Stimulated activated CD8-positive, alpha-beta memory T cell treated with anti-CD3 and anti-CD28 coated beads, Interleukin-7, amount 100 ng/mL, for 4 hours (primary cell): ENCODE measurements at places on chromosomes 16 and 17.

DNA sequence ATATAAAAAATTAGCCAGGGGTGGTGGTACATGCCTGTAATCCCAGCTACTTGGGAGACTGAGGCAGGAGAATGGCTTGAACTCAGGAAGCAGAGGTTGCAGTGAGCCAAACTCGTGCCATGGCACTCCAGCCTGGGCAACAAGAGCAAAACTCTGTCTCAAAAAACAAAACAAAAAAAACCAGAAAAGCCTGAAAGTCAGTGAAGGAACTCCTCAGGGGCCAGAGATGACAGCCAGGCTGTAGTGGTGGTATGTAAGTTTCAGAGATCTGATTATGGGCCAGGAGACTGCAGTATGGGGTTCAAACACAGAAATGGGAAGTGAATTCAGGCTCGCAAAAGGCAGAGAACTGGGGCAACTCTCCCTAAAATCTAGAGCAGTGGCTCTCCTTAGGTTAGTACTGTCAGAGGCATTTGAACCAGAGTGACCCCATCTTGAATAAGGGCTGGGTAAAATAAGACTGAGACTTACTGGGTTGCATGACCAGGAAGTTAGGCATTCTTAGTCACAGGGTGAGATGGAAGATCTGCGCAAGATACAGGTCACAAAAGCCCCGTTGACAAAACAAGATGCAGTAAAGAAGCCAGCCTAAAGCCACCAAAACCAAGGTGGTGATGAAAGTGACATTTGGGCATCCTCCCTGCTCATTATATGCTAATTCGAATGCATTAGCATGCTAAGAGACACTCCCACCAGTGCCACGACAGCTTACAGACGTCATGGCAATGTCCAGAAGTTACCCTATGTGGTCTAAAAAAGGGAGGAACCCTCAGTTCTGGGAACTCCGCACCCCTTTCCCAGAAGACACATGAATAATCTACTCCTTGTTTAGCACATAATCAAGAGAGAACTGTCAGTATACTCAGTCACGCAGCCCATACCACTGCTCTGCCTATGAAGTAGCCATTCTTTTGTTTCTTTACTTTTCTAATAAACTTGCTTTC is 120.2 kb upstream of the XYLT1 start:
- DNase-seq: peak; percentile 50

DNA sequence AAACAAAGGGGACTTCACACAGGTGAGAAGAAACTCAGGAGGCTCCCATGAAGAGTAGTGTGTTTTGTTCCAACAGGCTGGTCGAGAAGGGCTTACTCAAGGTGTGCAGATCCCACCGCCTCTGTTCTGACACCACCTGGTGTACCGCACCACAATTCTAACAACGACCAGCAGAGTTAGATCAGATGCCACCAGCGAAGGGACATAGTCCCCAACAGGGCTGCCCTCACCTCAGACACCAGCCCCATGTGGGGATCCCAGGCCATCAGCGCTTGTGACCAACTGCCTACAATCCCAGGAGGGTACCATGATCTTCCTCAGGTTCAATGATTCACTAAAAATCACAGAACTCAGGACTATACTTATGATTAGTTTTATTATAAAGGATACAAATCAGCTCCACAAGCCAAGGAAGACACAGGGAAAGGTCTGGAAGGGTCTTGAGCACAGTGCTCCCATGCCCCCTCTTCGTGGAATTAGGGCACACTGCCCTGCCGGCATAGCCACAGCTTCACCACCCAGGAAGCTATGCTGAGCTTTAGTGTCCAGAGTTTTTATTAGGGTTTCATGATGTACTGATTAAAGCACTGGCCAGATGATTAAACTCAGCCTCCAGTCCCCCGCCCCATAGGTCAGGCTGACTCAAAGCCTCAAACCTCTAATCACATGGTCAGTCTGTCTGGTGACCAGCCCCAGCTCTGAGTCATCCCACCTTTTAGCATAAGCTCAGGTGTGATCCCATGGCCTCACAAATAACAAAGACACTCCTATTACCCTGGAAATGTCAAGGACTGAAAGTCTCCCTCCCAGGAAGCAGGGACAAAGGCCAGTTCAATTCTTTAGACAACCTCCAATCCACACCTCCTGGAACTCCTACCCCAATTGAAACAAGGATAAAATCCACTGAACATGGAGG is 26.0 kb downstream of the TRIM25 start:
- DNase-seq: no peak

GRCh38 chr17:66691644-66692420 is 143.1 kb upstream of the CACNG5 start:
- DNase-seq: no peak

- no peak for DNase-seq
These were observed 78.8 kb downstream of the GNAO1 start for GRCh38 chr16:56269811-56270684.

GRCh38 chr17:33377837-33378595 is 84.9 kb upstream of the ASIC2 start:
- no peak for DNase-seq

- peak; percentile 19 for DNase-seq
These were observed 1.7 kb downstream of the ARHGAP27 start for GRCh38 chr17:45430738-45431530.

- DNase-seq: no peak
These were observed 4.7 kb upstream of the PIK3R6 start for GRCh38 chr17:8872036-8872704.

- DNase-seq: no peak
These were observed 3.4 kb upstream of the KSR1 start for GRCh38 chr17:27452828-27453227.

- no peak for DNase-seq
These were observed 10.8 kb upstream of the WSCD1 start for GRCh38 chr17:6059406-6059805.

GRCh38 chr17:49219987-49220386 is 9.5 kb downstream of the ABI3 start:
- no peak for DNase-seq

DNA sequence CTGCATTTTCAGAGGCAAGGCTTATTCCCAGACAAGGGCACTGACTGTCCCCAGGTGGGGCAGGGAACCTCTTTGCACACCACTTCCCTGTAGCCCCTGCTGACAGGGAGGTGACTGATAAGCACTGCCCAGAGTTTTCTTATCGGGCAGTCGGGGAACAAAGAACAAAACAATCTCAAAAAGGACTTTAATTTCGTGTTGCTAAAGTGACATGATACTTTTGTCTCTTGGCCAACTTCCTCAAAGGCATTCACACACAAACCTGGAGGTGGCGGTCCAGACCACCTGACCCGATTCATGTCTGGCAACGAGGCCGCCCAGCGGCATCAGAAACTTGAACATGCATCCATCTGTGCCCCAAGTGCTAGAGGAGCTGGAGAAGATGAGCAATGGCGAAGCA is 28.9 kb downstream of the ZDHHC7 start:
- DNase-seq: no peak

- DNase-seq: peak; percentile 66
These were observed 45.6 kb downstream of the PRMT7 start for GRCh38 chr16:68356249-68356918.

- DNase-seq: no peak
These were observed 1570.0 kb upstream of the GOT2 start for GRCh38 chr16:60304066-60304465.

DNA sequence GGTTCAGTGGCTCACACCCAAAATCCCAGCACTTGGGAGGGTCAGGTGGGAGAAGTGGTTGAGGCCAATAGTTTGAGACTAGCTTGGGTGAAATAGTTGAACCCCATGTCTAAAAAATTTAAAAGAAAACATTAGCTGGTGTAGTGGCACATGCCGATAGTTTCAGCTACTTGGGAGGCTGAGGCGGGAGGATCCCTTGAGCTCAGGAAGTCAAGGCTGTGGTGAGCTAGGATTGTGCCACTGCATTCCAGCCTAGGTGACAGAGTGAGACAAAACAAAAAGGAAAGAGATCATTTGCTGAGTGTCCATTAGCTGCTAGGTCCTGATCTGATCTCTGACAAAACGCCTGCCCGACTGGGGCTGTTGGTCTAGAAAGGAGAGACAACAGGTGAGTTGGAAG is 14.1 kb upstream of the DBNDD1 start:
- DNase-seq: no peak

- no peak for DNase-seq
These were observed 30.2 kb upstream of the ZFPM1 start for GRCh38 chr16:88422733-88423447.

- DNase-seq: no peak
These were observed 6.8 kb downstream of the CD300E start for GRCh38 chr17:74616696-74617095.

DNA sequence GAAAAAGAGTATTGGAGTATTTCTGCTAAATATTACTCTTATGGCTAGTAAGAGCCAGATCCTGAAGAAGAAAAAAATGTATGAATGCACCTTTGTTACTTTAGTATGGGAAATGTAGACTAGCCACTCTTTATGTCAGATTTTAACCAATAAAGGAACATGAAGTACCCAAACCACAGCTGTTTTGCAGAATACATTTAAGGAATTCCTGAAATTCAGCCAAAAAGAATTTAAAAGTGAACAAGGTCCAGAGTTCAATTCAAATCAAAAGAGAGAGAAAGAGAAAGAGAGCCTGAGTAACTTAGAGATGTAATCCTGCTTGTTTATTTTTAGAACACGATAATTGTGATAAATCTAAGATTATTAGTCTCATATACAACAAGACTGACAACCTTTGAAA is 1.2 kb downstream of the KCNJ16 start:
- DNase-seq: no peak

DNA sequence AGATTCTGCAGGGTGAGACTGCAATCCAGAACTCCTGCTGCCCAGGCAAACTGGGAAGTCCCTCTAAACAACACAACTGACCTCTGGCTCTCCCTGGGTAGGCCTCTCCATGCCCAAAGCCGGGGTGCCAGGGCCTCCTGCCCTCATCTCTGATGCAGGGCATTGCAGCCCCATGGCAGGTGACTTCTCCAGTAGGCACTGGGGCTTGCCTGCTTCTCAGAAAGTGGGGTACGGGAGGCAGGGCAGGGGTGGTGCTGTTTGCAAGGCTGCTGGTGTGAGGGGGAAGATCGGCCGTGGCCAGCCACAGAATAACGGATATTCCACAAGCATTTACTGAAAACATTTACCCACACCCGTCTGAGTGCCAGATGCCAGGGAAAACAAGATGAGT is 4.1 kb upstream of the GPRC5C start:
- no peak for DNase-seq

- DNase-seq: no peak
These were observed 1.3 kb downstream of the PFN1 start for GRCh38 chr17:4947010-4947410.

DNA sequence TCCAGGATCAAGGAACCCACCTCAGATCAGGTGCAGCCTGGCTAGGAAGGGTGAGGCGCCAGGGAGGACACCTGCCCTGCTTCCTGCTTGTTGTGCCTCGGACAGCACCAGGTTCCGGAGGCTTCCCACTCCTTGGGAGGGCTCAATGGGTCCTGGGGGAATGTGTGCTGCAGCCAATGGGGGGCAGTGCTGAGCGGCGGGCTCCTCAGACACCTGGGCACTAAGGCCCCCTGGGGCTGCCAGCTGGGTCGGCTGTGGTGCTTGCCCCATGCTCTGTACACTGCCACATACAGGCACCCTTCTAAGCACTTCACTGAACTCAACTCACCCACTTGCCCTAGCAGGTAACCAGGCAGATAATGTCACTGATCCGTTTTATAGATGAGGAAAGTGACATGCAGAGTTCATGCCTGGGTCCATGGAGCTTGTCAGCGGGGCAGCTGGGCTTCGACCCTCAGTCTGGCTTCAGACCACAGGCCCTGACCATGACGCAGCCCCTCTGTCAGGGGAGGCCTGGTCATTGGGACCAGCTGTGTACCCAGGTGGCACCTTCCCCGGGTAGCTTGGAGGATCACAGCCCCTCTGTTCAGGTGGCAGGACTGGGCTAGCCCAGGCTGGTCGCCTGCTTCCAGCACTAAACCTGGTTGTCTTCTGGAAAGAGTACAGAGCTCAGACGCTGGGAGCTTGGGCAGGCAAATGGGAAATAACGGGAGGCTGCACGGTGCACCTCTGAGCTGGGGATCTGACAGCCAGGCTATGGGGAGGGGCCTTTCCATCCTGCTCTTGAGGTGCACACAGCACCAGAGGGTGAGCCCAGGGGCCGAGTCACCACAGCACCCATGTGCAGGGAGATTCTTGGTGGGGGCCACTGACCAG is 8.2 kb downstream of the FN3K start:
- DNase-seq: no peak

- no peak for DNase-seq
These were observed 88.2 kb downstream of the IRX5 start for GRCh38 chr16:55018881-55019280.

DNA sequence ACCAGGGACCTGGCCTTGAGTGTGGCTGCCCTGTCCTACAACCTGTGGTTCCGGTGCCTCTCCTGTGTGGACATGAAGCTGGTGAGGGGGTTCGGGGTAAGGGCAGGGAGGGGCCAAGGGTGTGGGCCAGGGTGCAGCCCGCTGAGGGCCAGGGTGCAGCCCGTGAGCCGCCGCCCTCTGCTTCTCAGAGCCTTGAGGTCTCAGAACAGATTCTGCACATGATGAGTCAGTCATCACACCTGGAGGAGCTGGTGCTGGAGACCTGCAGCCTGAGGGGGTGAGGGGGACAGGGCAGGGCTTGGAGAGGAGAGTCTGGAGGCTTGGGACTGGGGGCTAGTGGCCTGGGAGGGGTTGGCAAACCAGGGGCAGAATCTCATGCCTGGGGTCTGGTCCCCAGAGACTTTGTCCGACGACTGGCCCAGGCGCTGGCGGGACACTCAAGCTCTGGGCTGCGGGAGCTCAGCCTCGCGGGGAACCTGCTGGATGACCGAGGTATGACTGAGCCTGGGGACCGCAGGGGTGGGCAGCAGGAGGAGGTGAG is 2.2 kb downstream of the CARMIL2 start:
- no peak for DNase-seq

- DNase-seq: no peak
These were observed 67.1 kb downstream of the RMI2 start for GRCh38 chr16:11412175-11412904.

- no peak for DNase-seq
These were observed 8.4 kb downstream of the HSDL1 start for GRCh38 chr16:84136331-84137125.

DNA sequence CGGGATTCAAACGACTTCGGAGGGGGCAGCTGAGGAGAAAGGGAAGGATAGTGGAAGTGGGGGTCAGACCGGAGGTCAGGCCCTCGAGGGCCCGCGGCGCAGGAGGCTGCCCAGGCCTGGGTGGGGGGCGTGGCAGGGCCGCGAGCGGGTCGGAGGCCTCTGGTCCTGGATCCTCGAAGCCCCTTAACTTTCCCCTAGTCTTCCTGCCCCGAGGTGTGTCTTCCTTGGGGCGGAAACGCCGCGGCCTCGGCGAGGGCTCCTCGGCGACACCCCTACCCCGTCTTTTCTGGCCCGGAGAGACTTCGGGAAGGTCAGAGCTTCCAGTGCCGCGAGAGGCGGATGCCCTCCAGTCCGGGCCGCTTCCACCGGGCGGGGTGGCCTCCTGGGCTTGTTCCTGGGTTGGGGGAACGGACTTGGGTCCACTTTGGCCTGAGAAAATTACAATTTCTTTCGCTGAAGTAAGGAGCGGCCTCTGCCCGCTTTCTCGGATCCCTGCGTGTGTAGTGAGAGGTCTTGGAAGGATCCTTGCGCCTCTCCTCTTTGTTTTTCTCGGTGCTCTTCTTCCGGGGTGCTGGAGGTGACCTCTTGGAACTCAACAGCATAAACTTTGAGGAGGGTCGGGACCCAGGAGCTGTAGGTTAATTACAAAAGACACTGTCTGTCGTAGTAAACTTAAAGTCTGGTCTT is 491 bp downstream of the IST1 start:
- no peak for DNase-seq
